ENCODE measurements at places on chromosomes 2 and 18.

DNA sequence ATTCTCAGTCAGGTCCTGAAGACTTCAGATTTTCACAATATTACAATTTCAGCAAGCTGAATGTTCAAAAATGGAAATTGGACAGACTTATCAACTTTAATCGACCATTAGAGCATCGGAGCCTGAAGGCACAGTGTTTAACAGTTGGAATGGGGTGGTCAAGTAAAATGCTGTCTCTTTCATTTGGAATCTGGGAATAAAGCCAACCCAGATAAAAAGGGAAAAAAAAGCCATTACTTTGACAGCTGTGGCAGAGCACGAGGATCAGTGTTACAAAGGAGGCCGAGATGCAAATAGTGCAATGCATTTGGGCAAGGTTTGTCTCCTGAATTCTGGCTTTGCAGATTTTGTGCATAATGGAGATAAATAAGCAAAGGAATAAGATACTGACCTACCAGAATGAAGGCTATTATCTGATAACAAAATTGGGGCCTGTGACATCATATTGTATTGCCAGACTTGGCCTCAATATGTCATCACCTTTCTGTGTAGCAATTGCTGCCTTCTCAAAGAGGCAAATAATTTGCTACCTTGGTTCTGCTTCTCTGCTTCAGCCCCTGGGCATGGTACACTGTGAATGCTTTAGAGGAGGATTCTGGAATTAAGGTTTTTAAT, 277.5 kb upstream of the KLHL29 start:
- no peak for DNase-seq

DNA sequence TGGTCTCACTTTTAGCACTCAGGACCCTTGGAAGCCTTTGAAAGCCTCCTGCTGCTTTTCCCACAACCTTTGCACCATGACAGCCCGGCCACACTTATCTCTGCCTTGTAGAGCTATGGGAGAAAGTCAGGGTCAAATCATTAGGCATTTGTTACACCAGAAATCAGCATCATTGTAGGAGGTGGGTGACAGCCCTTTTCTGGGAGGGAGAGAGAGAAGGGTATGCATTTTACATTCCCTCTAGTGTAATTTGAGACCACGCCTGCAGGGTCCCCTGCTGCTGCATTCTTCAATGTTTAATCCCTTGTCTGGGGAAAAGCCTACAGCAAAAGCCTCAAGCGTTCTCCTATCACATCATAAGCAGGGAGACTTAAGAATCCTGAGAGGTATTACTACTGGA, 766.8 kb upstream of the FAM98A start:
- DNase-seq, result no peak

DNA sequence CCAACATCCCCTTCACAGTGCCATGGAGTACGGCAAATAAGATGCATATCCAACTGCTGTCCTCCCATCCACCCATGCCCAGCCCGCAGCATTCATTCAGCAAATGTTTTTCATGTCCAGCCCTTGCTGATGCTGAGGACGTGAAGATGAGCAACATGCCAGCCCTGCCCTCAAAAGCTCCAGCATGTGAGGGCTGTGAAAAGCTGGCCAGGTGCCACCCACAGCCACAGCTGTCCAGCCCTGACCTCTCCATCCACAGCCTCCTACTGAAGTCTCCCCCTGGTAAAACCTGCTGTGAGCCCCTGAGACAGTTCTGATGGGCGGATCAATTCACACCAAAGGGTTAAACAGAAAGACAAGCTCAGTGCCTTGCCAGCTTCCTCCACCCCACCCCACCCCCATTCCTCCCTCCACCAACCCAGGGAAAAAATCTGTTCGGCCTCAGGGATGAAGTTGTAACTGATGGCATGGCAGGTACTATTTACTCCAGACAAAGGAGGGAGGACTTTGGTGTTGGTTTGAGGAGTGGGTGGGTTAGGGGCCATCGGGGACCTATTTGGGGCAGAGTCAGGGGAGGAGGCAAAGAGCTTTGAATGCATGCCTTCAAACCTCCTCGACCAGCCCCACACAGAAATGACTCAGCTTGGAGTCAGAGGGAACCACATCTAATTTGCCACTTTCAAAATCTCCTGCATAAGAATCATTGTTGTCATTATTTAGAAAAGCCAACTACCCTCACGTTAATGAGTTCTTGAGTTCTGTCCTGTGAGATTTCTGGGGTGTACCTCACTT, 4.3 kb downstream of the ZBTB7C start:
- no peak for DNase-seq

DNA sequence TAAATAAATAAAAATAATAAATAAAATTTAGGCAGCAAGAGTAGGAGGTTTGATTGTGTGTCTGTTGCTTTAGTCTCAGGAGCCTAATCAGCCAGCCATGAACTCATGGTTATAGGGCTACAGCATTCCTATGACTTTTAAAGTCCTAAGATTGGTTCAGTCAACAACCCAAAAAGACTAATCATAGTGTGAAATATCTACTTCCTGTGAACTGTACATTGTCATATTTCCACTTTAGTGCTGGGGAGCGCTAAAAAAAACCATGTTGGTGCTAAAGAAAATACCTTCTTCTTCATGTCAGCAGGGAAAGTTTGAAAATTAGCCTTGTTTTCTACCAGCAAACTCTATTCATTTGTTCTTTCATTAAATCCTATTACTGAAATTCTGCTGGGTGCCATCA, 521.6 kb downstream of the RNF144A start:
- no peak for DNase-seq

DNA sequence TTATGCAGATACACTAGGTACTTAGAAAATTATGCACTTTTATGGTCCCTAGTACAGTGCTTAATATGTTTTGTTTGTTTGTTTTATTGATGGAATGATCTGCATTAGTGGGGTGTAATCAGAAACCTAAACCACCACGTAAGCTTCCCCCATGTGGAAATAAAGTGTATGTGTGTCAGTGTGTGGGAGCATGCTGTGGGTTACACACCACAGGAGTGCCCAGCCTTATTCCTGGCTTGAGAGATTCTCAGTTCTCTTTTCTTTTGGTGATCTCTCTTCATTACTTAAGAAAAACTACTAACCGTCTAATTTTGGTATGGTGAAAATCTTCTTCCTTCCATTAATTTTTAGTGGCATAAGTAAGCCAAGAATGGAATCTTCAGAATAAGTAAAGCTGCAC, 398.6 kb downstream of the DCDC2C start:
- no peak for DNase-seq

- DNase-seq, result no peak
These were observed 7.2 kb downstream of the NPC1 start for GRCh38 chr18:23578891-23579653.

DNA sequence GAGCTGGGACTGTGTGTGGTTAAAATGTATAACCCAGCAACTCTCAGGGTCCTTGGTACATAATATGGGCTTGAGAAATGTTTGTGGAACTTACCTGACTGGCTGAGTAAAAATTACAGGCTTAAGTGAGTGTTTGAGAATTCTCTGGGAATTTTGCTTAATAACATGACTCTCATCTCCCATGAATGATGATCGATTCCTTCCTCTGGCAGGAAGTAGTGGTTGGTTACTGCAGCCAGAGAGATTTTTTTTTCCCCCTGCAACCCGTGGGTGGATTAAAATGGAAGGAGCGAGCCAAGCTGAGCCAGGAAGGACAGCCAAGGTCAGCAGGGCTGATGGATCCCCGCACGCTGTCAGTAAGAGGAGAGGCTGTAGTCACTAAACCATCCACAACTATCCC, 40.6 kb upstream of the RFX8 start:
- DNase-seq, result no peak

DNA sequence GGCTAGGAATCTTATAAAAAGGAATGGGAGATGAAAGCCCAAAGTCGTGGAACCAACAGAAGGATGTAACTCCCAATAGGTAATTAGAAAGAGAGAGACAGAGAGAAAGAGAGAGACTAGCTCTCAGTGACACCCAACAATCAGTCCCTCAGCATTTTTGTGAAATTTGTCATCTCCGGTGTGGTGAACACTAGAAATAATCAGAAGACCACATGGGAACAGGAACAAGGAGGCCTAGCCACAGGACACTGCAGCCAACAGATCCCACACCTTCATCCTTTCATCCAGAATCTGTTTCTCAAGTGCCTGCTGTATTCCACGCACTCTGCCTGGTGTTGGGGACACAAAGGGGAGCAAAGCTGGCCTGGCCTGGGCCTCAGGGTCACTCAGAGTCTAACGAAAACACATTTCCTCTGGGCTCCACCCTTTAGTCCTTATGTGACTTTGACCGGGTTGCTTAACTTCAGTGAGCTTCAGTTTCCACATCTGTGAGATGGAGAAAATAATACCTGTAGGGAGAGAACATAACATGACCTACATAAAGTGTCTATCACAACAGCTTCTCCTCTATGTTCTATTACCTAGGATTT, 53.1 kb downstream of the EHD3 start:
- no peak for DNase-seq

- peak; percentile 97 for DNase-seq
These were observed 188.1 kb downstream of the ZEB2 start for GRCh38 chr2:144331674-144332355.

DNA sequence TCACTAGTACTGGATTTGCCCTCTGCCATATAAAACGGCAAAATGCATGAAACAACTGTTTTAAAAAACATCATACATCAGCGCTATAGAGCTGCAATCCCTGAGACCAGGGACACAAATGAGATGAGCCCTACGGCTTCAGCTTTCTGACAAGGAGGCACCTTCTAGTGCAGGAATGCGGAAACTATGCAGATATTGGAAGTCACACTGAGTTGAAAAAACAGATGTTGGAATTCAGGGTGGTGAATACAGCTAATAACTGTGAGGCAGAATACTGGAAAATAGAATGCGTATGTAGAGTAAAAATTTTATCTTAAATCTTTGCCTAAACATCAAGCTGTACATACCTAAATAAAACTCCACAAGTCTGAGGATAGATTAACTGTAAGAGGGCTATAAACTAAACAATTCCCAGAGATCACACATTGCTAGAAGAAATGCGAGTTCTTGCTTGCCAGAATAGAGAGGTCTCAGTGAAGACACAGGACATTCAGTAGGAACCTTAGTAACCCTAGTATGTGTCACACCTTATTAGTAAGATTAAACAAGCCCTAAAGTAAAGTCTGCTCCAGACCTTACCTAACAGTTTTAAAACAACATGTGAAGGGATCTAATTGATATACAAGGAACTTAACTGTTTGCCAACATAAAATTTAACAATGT, 541.4 kb upstream of the DDX18 start:
- DNase-seq, result no peak

GRCh38 chr18:77206676-77207374, 42.8 kb upstream of the GALR1 start:
- DNase-seq, result no peak

DNA sequence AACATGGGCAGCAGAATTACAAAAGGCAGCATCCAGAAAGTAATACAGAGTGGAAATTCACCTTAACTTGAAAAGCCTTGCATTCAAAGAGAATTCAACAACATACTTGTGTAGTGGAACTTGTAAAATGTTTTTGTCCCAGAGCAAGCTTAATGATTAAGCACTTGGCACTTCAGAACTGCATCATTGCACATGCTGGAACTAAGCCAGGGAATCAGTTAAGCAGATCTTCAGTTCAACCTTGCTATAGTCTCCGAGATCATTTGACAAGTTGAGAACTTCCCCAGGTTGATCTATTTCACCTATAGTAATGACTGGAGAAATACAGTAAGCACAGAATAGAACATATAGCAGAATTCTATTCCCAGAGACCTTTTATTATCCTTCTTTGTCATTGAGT, 1337.2 kb upstream of the NXPH2 start:
- DNase-seq, result no peak

GRCh38 chr2:173970516-173970924, 5.3 kb upstream of the SP3 start:
- no peak for DNase-seq

- DNase-seq, result no peak
These were observed 9.8 kb upstream of the NDUFV2 start for GRCh38 chr18:9092665-9093064.

DNA sequence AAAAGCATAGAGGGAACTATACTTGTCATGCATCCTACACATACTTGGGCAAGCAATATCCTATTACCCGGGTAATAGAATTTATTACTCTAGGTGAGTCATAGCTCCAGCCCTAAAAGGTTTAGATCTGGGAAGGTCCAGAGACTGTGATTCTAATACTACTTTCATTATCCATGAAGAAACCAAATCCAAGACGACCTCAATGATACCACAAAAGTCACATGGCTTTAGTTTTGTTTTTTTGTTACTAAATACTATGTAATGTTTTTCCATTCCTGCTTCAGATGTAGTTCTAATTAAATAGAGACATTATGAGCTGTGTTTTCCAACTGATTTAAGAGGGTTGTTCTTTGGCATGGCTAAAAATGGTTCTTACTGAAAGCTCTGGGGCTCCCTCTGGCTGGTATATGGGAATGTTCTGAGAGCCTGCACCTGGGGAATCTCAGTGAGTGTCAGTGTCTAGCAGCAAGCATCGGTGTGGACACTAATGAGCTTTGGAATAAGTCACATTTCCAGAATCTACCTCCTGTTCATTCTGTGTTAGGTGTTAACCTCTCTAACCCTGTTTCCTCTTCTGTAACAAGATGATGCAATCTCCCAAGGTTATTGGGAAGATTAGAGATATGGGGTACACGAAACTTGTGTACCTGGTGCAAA, 20.5 kb upstream of the IL1RL2 start:
- DNase-seq, result no peak

DNA sequence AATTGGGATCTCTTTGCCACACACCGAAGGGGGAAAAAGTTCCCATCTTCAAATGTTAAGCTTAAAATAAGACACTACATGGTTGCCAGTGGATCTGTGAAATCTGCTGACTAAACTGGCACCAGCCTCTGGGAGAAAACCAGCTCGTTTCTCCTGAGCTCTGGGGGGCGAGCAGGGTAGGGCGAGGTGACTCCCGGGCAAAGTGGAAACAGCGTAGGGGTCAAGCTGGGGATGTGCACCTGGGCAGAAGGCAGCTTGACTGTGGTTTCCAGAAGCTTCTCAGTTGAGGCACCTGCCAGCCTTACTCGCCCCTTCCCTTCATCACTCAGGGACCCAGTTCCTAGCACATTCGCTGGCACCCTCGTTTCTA, 62.8 kb downstream of the SFXN5 start:
- DNase-seq, result no peak

- no peak for DNase-seq
These were observed 25.6 kb downstream of the CYB5A start for GRCh38 chr18:74266161-74266560.

DNA sequence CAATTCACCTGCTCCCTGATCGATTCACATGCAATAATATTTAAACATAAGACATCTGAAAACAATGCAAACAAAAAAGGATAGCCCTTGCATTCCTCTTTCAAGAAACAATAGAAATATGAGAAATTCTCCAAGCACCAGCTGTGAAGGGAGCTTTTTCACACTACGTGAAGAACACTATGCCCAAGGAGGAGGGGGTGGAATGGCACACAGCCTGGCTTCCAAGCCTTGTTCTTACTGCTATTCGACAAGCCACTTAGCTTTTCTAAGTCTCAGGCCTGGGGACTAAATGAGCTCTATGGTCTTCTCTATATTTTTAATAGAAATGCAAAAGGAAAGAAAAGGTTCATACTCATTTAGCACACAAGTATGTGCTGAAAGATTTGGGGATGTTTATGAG, 92.2 kb upstream of the CHRNA1 start:
- no peak for DNase-seq

- no peak for DNase-seq
These were observed 1.1 kb downstream of the DSC3 start for GRCh38 chr18:31041271-31042083.
